EH (cell line): ENCODE measurements at places on chromosomes 12 and 14.

GRCh38 chr12:13103391-13104033, at the start of gene GSG1:
TSS of gene GSG1 (minus strand) at chr12:13103667. CDS start at chr12:13103512, 155 bp downstream.
- no peak for DNase-seq

- DNase-seq, result peak; percentile 46
Observed at GRCh38 chr12:113479590-113480335, 8.1 kb upstream of the LHX5 start.

DNA sequence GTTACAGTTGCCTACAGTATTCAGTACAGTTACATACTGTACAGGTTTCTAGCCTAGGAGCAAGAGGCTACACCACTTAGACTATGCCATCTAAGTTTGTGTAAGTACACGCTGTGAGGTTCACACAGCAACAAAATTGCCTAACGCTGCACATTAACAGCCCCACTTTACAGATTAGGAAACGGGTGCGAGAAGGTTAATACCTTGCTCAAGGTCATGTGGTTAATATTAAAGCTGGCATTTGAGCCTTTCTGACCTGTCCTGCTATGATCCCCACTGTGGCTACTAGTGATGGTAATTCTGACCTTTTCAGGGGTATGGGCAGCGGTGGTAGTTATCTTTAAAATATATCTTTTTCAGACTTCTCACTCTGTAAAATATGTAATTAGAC, 20.9 kb downstream of the ACVR1B start:
- DNase-seq, result no peak

GRCh38 chr14:63478010-63478409, 65.2 kb downstream of the PPP2R5E start:
- no peak for DNase-seq

DNA sequence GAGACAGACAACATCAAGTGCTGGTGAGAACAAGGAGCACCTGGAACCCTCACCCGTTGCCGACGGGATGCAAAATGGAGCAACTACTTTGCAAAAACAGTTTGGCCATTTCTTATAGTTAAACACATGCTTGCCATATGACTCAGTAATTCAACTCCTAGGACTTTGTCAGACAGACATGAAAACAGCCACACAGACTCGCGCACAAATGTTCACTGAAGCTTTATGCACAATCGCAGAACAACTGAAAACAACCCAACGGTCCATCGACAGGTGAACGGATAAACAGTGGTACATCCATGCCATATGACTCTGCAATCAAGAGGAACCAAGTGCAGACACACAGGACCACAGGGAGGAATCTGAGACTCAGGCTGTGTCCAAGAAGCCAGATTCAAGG, 30.8 kb downstream of the NCOR2 start:
- peak; percentile 67 for DNase-seq

DNA sequence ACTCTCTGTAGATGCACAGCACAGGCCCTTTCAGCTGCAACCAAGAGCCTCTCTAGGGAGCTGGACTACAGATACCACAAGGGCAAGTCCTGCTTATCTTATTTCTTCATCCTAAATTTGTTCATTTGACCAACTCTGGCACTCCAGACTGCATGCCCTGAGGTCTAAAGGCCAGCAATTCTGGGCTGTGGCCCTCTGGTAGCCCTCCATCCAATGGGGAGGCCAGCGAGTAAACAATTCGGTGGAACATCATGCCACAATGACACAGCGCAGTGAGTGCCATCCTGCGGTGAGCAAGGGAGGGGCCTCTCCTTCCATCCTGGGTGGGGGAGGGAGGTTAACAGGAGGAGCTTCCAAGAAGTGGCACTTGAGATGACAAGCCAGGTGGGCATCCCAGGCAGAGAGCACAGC, 652 bp upstream of the SELPLG start:
- DNase-seq, result peak; percentile 31

DNA sequence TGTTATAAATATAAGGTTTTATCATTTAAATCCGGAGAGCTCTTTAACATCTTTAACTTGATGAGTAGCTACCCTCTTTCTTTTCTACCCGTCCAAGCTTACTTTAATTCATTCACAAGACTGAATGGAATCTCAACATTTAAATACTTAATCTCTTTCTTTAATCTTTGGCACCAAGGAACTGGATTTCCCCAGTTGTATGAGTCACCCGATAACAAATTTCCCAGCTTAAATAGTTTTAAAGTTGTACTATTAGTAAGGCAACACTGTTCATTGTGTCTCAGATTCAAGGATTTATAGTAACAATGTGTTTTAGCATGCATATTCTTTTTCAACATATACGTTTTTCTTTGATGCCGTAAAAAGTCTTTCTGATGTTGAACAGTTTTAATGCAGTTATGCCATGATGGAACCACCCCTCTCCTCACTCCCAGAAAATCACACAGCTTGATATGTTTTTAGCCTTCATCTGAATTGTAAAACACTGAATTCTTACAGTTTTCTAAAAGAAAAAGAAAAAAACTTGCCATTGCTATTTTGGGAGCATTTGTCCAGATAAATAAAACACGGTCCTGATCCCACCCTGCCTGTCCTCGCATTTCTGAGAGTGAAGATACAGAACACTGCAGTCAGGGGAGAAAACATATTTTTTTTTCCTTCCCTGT, 16.0 kb upstream of the LRP6 start:
- peak; percentile 87 for DNase-seq

GRCh38 chr12:47012552-47012951, 66.9 kb upstream of the PCED1B start:
- DNase-seq, result no peak

DNA sequence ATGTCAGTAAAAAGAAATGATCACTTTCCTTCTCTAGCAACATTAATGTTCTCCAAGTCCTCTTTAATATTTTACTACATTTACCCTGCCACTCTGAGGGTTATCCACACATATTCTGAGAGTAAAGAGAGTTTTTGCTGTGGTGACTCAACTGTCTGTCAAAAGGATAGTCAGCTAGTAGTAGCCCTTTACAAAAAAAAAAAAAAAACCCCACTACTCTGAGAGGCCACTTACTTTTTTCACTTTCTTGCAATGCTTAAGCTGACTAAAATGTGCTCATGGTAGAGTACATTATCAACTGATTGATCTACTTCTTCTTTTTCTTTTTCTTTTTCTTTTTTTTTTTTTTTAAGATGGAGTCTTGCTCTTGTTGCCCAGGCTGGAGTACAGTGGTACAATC, 27.6 kb upstream of the PPM1A start:
- no peak for DNase-seq

DNA sequence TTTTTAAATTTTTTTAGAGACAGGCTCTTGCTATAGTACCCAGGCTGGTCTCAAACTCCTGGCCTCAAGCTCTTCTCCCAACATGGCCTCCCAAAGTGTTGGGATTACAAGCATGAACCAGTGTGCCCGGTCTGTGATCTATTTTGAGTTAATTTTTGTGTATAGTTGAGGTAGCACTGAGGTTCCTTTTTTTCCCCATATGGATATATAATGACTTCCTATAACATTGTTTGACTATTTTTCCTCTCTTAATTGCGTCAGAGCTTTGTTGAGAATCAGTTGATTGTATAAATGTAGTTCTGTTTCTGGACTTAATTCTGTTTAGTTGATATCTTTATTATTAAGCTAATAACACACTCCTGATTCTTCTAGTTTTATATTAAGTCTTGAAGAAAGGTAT, 8.6 kb upstream of the M6PR start:
- no peak for DNase-seq

DNA sequence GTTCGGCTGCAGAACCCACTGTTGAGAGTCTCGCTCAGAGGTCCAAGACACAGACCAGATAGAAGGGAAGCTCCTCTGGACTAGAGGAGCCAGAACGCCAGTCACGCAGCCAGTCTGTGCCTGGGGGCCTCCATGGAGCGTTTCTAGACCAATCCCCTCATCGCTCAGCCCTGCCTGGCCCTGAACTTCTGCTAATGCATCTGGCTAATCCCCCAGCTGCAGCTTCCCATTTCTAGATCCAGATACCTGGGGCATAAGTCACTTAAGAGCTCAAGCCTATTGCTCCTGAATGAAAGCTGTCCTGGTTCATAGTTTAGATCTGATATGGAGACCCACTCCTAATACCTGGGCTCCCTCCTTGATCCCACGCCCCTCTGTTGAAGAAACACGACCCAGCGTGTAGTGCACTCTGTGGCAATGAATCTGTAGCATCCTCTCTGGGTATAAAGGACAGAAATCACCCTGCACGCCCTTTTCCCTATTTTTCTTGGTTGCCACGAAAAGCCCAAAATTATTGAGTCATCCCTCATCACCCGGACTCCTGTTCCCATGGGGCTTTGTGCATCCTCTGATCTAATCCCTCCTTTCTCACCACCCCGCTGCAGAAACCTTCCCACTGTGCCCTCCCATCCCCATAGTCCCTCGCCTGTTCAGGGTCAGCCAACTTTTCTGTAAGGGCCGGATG, 341.6 kb upstream of the FKBP4 start:
- peak; percentile 19 for DNase-seq

DNA sequence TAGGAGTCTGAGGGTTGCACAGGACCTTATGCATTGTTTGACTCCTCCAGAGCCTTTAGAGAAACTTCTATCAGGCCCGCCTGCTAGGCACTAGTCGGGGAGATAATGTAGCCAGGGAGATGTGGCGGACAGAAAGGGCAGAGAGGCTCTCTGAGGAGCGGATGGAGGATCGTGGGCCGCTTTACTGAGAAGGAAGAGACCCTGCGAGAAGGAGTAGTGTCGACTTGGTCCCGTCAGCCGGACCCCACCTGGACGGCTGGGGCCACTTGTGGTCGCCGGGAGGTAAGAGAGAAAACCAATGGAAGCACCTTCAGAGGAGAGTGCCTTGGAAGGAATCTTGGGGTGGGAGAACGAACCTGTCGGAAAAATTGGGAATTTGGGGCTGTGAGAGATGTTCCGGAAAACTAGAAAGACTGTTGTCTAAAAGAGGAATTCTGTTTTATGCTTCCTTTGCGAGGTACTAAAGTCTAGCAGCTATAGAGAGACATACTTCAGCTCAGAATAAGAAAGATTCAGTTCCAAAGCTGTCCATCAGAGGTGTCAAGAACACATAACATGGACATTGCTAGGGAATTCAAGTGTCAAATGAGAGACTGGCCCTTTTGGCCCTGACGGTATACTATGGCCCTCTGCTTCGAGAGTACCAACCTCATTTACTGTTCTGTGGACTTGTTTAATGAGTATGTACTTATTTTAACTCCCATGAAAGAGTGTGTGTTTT, 660 bp upstream of the MCRS1 start:
- DNase-seq, result no peak

DNA sequence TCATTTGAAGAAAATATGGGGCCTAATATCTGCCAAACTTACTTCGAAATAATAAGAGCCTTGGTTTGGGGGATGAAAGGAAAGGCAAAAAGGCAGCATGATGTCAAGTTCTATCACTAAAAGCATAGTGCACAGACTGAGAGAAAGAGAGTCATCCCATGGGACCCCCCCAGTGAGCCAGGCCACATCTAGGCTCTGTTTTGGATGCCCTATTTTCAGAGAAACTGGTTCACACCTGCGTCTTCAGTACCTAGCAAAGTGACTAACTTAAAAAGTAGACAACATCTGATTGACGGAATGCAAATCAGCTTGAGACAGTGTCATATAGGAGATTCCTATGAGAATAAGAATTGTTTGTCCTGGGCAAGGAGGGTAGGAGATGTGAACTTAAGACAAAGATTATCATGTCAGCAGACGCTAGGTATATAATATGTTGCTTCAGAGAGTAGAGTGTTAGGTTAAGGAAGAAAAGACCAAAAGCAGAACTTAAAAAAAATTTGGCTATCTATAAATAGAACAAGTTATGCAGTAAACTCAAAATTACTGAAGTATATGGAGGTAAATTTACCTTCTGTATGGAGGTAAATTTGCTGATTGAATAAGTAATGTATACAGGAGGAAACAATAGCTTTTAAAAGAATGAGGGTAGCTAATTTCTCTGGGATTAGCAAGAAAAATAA, 148.2 kb downstream of the SLC41A2 start:
- no peak for DNase-seq

- no peak for DNase-seq
Observed at GRCh38 chr14:87430810-87431209, 562.2 kb downstream of the GALC start.

DNA sequence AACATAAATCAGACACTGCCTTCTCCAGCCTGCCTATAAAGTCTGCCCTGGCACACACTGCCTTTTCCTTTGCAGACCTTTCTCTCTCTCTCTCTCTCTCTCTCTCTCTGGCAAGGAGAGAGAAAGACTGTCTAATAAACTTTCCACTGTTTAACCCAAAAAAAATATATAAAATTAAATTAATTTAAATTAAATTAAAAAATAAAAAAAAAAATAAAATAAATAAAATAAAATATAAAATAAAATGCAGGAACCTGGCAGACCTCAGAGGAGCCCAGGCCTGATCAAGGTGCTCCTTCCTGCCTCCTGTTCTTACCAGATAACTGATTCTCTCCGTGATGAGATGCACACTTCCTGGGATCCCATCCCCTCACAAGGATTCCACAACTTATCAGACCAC, 103.9 kb upstream of the VASH1 start:
- no peak for DNase-seq
